ENCODE measurements at places on chromosomes 7 and 10.

GRCh38 chr10:93319896-93320295 lies 162.2 kb downstream of the MYOF start:
- DNase-seq: peak; percentile 25

GRCh38 chr7:35454575-35455385 lies 200.9 kb upstream of the TBX20 start:
- no peak for DNase-seq

GRCh38 chr10:98340261-98340939 lies 72.4 kb upstream of the LOXL4 start:
- no peak for DNase-seq

- DNase-seq: peak; percentile 73
Measured at GRCh38 chr10:126207313-126207771, 180.9 kb downstream of the ADAM12 start.

GRCh38 chr7:111147708-111148533 lies 57.0 kb downstream of the LRRN3 start:
- DNase-seq: no peak

DNA sequence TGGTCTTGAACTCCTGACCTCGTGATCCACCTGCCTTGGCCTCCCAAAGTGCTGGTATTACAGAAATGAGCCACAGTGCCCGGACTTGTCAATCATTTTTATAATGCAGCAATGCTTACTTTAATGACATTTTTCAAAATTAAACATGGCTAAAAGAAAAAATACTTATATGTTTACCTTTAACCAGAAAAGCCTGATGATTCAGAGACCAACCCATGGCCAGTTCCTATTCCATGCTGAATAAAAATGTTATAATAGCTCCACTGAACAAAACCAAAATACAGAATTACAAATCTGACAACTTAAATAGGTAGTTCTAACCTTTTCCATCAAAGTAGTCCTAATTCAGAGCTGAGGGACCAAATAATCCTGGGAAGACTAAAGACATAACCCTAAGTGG lies 21.6 kb downstream of the ZNF438 start:
- DNase-seq: no peak

DNA sequence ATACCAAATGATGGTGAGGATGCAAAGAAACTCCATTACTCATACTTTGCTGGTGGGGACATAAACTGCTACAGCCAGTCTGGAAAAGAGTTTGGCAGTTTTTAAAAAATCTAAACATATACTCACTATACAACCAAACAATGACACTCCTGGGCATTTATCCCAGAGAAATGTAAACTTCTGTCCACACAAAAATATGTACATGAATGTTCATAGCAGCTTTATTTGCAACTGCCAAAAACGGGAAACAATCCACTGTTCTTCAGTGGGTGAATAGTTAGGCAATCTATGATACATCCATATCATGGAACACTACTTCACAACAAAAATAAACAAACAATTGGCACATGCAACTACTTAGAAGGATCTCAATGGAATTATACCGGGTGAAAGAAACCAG lies 276.4 kb upstream of the SP8 start:
- no peak for DNase-seq

DNA sequence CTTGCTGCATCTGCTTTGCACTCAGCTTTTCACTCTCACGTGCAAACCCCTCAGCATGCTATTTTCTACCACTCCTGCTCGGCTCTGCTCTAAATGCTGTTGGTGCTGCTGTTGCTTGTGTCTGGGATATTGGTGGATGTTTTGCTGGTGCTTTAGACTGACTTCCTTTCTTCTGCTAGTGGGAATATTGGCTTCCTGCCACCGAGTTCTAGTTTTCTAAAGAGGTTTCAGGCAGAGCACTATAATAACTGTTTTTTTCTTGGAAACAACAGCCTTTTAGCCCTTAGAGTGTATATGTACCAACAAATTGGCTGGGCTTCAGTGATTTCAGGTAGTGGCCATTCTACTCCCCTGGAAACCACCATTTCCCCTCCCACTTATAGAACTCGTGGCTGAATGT lies 27.8 kb downstream of the TMEM236 start:
- no peak for DNase-seq

DNA sequence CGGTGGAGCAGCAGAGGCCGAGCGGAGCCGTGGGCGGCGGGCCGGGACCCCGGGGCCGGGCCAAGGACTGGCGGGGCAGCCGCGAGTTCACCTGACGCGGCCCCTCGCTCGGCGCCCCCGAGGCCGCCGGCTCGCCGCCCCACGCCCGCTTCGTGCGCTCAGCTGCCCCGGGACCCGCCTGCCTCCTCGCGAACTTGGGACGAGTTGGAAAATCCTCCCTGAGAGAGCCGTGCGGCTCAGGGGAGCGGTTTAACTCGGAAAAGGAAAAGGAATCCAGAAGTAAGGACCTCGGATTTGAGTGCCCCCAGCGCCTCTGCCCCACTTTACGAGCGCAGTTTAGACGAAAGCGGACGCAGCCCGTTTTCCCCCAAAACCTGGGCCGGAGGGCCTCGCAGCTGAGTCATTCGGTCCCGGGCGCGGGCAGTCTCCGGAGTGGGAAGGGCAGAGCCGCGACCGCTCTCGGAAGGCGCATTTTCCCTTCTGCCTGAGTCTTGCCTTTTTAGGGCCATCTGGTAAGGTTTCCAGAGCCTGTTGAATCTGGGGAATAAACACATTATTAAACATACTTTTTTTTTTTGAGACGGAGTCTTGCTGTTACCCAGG lies 744 bp downstream of the CREM start:
- DNase-seq: peak; percentile 29

DNA sequence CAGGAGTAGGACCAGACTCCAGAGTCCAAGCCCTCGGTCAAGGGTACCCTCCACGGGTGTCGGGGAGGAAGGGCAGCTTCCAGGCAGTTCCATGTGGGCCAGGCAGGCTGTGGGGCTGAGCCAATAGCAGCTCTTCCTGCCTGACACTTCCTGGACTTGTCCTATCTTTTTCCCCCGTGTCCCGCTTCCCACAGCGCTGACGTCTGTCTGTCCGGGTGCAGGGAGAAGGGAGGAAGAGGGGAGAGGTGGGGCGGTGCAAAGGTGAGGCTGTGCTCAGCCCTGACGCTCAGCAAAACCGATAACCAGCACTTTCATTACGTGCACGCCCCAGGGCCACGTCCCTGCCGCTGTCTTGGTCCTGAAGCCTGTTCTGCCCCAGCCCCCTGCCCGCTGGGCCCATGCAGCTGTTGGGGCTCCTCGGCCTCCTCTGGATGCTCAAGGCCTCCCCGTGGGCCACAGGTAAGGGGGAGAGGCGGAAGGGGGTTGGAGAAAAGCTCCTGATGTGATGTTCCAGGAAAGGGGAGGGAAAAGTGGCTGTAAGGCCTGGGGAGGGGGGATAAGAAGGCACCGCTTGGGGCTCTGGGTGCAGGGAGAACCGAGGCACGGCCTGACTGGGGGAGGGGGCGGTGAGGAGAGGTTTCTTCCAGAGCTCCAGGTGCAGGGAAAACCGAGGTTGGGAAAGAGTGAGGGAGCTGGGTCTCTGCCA lies at the start of gene MUC3A:
Gene MUC3A (plus strand): TSS at position 308 of the 706 bp plus-strand sequence. CDS start 91 bp downstream, at position 399.
- no peak for DNase-seq

DNA sequence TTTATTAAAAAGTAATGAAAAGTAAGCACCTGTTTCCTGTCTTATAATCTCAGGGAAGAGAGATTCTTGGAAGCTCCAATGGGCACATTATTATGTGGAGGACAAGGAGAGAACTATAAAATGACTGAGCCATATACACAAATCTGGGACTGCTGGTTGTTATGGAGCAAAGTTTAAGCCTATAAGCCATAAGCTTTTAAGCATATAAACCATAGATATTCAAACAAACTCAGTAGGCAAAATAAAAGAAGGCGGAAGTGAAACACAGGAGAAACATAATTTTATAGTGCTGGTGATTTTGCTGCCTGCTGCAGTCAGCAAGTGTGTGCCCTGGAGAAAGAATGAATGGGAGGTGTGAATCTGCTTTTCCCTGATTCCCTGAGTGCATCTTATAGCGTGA lies 274.4 kb downstream of the KIF20B start:
- DNase-seq: no peak

- no peak for DNase-seq
Measured at GRCh38 chr10:71128311-71128980, 83.9 kb upstream of the UNC5B start.

GRCh38 chr7:130384841-130385599 lies 4.7 kb downstream of the CPA1 start:
- no peak for DNase-seq

DNA sequence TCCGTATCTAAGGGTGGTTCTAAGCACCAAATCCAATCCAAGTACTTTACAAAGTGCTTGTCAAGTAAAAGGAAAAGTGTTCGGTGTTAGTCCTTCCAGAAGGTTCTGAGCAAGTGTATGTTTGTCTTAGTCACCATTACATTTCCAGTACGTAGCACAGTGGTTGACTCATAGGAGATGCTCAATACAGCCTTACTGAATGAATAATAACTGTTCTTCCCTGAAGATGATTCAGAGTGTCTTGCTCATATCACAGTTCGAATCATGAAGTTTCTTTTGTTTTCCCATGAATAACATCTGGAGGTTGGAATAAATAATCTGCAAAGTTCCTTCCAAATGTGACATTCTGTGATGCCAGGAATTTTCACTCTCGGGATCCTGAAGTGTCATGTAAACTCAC lies 53.4 kb downstream of the WNT2 start:
- peak; percentile 62 for DNase-seq

DNA sequence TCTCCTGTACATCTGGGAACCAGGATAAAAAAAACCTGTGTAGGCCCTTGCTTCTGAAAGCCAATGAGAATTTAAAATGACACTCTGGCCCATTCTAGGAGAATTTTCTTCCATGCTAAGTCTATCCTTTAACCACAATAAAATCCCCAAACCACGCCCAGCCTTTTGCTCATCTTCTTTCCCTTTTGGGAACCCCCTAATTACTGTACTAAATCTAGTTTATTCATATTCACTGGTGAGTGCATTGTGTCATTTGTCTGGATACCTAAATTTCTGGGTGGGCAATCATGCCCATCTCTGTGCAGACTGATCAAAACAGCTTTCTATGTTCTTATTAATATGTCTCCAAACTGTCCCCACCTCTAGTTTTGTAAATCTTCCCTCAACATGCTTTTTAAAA lies 11.7 kb upstream of the CDK14 start:
- DNase-seq: no peak

All from AG09319 (cell line).